Endothelial cell (in vitro differentiated cells): ENCODE measurements at places on chromosomes 6 and 20.

GRCh38 chr20:2559279-2559626, 22.9 kb downstream of the TMC2 start:
- no peak for DNase-seq

DNA sequence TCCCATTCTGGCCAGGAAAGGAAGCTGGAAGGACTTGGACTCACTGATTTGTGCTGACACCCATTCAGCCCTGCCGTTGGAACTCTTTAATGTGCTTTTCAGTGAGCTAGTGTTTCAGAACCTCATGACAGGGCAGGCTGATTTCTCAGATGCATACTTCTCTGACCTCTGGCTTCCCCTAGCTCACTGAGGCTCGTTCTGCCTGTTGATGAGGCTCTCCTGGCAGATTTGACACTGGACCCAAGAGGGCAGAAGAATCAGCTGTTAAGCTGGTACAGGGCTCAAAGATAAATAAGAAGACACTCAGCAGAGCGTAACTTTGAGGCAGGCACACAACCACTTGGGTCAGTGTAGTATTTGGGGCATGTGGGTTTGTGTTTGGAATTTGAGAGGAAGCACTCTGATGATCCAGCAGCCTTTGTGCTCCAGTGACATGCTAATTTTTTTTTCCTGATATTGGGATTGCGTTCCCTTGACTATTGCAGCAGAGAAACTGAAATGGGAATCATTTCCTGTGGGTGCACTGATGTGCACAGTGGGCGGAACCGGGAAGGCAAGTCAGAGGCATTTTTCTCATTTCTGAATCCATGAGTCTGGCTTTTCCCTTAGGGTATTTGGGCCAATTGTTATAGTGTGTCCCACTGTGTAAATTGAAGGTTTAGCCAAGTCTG, 80.2 kb downstream of the CARMIL1 start:
- DNase-seq, result no peak

DNA sequence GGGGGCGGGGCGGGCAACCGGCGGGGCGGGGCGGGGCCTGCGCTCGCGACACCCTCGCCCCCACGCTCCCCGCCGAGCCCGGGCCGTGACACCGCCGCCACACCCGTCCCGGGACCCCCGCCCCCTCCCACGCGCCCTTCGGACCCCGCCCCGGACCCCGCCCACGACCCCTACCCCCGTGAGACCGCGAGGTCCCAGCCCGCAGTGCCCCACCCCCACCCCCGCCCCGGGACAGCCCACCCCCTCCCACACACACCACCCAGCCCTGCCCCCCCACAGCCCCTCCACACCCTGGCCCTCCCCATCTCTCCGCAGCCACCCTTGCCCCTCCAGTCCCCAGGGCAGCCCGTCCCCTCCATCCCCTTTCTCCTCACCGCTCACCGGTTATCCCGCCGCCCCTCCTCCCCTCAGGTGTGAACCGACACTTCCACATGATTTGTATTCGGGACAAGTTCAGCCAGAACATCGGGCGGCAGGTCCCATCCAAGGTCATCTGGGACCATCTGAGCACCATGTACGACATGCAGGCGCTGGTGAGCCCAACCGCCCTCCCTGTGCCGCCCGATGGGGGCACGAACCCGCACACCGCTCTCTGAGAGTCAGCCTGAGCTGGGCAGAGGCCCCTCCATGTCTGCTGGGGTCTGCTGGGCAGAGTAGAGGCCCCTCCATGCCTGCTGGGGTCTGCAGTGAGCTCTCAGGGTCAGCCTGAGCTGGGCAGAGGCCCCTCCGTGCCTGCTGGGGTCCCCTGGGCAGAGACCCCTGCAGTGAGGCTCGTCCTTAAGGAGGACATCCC, 622 bp downstream of the MRGBP start:
- DNase-seq, result no peak

- DNase-seq, result no peak
Measured at GRCh38 chr6:74745670-74746069, 460.2 kb downstream of the COL12A1 start.

DNA sequence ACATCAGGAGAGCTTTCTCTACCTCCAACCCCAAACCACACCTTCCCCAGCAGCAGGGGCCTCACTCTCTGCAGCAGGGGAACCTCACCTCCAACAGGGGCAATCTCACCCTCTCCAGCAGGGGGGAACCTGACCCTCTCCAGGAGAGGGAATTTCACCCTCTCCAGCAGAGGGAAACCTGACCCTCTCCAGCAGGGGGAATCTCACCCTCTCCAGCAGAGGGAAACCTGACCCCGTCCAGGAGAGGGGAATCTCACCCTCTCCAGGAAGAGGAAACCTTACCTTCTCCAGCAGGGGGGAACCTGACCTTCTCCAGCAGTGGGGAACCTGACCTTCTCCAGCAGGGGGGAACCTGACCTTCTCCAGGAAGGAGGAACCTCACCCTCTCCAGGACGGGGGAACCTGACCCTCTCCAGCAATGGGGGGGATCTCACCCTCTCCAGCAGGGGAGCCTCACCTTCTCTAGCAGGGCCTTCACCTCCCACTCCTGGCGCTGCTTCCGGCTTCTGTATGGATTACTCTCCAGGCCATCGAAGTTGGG, 3.1 kb downstream of the B3GALT4 start:
- DNase-seq, result peak; percentile 71

DNA sequence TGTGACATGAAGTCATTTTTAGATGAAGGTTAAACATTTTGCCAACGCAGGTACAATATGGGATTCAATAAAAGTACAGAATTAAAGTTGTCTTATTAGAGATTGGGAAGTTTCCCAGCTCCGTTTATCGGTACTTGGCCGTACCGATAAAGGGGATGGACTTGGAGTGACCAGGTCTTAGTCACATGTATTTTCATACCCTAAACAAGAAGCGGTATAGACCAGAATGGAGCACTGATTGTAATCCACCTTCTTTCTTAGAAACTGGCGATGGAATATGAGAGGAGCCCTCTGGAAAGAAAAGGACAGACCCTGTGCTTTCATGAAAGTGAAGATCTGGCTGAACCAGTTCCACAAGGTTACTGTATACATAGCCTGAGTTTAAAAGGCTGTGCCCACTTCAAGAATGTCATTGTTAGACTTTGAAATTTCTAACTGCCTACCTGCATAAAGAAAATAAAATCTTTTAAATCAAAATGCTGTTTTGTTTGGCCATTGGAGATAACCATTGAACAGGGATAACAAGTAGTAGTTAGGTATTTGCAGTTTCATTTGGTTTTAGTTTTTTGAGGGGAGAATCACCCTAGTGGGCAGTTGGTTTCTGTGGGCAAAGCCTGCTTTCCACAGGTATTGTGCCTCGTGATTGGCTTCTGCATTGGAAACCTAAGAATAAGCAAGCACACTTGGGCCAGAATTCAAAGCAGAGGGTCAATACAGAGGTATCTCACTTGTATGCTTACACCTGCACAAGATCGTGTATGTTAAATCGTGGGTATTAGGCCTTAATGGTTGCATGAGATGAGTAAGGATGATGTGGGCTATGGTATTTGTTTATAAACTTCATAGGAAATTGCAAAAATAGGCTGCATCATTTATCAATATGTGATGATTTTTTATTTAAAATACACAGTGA, 11.2 kb upstream of the ZNFX1 start:
- DNase-seq, result no peak

GRCh38 chr6:55664591-55665587, 85.9 kb upstream of the HMGCLL1 start:
- no peak for DNase-seq

DNA sequence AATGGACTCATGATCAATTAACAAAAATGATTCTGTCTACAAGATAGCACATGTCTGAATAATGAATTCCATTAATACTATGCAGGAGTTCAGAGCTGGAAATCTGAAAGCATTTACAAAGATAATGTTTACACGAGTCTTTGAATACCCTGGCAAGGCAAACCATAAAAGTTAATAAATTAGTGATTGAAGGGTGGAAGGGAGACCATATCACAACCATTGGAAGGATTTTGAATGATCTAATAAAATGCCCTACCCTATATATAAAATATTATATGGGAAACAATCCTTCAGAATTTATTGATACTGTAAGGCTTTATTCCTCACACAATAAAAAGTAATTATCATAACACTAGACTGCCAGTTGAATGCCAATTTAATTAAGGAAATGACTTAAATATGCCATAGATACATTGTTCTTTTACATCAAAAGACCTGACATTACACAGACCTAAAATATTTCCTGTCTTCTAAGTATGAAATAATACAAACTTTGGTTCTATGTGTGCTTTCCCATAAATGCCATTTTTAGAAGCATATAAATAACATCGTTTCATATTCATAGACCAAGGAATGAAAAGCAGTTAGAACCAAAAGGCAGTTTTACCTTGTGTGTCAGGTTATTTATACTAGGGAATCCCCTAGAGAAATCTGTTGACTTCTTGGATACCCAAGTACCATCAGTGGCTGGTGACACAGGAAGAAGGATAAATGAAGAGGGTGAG, 249.2 kb upstream of the MARCKS start:
- DNase-seq, result no peak

- DNase-seq, result peak; percentile 28
Measured at GRCh38 chr6:21200134-21200870, 393.2 kb upstream of the SOX4 start.

DNA sequence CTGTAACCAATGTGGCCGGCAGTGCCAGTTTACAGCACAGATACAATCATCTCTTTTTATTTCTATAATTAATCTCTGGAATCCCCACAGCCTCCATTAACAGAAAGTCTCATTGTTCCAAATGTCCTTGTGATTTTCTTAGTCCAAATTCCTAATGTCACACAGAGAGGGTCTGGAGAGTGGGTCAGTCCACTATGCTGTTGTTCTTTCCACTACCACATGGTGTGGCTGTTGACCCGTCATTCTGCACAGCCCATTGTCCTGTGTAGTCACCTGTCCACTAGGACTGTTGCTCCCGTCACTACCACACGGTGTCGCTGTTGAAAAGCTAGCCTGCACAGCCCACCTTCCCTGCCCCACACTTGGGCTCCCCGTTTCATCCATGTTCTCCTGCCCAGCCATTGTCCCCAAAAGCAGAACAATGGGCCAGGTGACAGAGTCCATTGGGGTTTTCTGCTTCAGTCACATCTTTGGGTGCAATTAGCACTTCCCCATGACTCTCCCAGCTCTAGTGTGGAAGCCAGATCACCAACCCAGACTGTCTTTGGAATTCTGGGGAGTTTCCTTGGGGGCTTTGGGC, 8.6 kb upstream of the LBP start:
- DNase-seq, result peak; percentile 67

DNA sequence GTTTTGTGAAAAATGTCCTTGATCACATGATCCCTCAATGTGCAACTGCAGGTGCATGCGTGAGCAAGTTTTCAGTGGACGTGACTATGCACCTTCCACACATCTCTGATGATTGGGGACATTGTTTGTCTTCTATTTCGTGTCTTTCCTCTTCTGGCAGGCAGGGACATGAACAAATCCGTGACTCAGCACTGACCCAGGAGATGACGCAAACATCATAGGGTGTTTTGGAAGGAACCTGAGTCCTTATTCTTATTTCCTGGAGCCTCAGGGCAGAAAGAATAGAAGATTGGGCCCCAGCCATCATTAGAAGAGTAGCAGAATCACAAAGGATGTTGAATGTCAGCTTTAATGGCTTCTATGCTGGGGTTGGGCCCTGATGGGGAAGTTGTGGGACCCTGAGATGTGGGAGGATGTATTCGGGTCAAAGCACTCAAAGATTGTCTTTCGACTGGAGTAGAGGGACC, 11.9 kb upstream of the SIRPD start:
- DNase-seq, result no peak

DNA sequence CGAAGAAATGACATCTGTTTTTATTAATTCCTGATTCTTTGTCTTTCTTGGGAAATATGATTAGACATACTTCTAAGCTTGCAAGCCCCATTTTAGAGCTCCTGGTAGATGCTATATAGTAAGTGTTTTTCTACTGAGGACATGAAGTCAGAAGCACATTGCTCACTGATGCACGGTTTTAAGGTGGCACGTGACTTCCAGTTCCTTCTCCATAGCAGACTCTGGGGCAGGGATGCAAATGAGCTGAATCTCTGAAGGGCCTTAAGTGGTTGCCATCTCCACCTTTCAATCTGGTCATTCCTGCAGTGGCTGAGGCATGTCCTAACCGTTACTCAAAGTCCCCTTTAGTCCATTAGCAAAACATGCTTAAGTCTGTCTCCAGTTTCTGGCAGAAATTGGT, 421.2 kb upstream of the HTR1E start:
- DNase-seq, result no peak

- DNase-seq, result no peak
Measured at GRCh38 chr6:165968408-165968807, 199.2 kb downstream of the TBXT start.

DNA sequence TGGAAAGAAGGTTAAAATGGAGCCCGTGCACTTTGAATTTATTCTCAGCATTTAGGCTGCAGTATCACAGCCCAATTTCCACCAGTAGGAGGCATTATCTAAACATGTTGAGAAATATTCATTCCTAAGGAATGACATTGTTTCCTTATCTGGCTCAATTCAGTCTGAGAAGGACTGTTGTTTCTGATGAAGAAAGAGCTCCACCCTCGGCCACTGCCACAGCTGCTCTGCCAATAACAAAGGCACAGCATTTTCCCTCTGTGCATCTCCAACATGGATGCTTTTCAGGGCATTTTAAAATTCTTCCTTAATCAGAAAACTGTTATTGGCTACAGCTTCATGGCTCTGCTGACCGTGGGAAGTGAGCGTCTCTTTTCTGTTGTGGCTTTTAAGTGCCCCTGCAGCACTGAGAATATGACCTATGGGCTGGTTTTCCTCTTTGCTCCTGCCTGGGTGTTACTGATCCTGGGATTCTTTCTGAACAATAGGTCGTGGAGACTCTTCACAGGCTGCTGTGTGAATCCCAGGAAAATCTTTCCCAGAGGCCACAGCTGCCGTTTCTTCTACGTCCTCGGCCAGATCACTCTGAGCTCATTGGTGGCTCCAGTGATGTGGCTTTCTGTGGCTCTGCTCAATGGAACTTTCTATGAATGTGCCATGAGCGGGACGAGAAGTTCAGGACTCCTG, at the start of gene CALHM5:
TSS of gene CALHM5 (plus strand) at position 216 of the 687 bp plus-strand sequence. CDS start at position 274, 58 bp downstream.
- DNase-seq, result peak; percentile 54

DNA sequence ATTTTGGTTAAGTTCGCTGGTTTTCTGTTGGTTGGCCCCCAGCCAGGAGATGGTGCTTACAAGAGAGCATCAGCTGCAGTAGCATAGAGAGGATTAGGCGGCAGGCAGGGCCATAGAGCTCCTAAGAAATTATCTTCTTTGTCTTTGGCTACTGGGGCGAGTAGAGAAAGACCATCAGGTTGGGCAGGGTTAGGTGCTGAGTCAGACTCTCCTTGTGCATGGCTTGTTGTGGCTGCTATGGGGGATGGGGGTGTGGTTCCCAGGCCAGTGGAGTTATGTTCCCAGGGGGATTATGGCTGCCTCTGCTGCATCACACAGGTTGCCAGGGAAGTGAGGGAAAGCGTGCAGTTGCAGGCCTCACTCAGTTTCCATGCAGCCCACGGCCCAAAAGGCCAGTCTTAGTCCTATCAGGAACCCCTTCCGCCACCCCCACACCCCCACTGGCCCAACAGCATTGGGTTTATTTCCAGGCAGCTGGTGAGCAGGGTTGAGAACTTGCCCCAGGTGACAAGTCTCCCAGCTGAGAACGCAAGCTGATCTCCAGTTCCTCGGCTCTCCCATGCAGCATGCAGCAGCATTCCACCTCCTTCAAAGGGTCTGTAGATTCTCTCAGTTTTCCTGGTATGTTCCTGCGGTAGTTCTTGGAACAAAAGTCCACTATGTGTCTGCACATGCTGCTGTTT, 243.7 kb downstream of the UTRN start:
- no peak for DNase-seq
